Karpas-422 (cell line): ENCODE measurements at places on chromosomes 16 and 17. TPM values are rescaled to one million over a fixed set of nuclear protein-coding genes. Genes with fewer than 3 reads are reported as not detected.

The NPIPA2 gene
- not detected in 2 replicates for total RNA-seq

The SSTR5 gene
- total RNA-seq: not detected in 2 replicates

- DNase-seq: no peak
Observed at GRCh38 chr17:9380361-9380760, 195.3 kb downstream of the STX8 start.

DNA sequence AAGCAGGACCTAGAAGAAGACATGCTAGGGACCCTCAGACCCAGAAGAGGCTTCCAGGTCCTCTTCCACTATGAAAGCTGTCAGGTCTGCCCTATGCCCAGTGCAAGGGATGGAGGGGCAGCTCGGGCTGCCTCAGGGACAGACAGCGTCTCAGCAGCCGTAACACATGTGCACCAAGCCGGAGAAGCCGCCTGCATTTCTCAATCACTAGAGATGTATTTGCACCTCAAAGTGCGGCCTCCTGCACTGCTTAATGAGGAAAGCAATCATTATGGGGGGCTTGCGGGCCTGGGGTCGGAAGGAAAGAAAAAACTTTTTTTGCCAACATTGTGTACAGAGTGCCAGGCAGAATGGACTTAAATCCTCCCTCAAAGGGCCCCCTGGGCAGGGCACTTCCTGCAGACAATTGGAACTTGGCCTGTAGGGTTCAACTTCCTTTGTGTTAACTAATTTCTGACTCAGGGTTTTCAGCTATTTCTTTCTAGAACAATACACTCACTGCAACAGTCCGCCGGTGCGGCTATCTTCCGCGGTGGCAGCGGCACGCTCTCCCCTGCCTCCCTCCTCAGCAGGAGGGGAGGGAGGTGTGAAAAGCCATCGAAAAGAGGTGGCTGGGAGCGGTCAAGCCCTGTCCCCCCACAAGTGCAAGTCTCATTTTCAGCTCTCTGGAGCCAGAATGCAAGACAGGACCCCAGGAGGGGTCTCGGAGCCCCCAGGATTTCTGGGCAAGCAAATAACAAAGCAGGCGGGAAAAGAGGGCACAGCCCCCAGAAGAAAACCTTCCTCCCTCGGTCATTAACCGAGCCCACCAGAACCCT, 101.2 kb downstream of the ZNF423 start:
- DNase-seq: no peak

DNA sequence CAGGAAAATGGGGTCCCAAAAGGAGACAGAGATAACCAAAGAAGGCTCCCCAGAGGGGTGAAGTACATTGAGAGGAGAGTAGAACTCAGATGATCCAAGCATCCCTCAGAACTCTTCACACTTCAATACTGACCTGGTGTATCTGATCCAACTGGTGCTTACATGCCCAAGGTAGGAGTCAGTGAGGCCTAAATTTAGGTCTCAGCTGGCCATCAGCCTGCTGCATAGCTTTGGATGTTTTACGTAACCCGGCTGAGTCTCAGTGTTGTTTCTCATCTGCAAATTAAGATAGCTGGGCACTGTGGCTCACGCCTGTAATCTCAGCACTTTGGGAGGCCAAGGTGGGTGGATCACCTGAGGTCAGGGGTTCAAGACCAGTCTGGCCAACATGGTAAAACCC, 11.6 kb upstream of the GOSR2 start:
- no peak for DNase-seq

DNA sequence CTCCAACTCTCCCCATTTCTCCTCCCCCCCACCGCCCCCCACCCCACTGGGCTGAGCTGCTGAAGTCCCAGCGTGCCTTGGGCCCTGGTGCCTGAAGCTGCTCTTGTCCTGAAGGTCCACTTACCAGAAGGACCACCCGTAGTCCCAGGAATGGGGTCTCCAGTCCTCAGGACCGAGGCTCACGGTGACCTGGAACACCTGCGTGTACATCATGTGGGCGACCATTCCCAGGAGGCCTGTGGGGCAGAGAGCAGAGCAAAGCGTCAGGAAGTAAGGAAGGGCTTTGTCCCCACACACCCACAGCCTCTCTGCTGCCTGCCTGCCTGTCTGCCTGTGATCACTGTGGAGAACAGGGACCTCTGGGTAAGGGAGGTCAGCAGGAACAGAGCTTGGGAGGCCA, 218.7 kb downstream of the GSG1L start:
- DNase-seq: no peak

The MT1A gene
- not detected in 2 replicates for total RNA-seq

DNA sequence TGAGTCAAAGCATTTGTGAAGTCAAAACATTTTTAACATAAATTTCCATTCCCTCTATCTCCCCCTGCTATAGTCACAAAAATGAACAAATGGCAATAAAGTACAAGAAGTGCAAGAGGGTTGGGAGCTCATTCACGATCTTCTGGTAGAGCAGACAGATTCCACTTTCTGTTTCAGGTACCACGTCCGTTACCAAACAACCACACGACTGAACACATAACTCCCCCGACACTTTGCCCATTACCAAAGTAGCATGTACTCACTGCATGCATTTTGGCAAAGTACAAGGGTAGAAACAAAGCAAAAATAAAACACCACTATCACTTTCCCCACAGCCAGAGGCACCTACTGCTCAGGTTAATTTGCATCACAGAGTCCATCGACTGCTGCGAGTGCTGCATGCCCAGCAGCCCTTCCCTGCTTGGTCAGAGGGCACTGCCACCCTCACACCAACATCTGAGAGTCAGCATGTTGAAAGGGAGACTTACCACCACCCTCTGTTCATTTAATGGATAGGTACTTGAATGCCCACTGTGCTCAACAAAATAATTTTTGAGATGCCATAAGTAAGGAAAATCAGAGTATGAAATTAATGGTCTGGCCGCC, 150.3 kb upstream of the AXIN2 start:
- no peak for DNase-seq

- DNase-seq: no peak
Observed at GRCh38 chr17:82493226-82493781, 26.2 kb upstream of the FOXK2 start.

GRCh38 chr17:77209330-77209748, 68.6 kb downstream of the SEC14L1 start:
- no peak for DNase-seq

The CACNG3 gene
- total RNA-seq: not detected in 2 replicates

DNA sequence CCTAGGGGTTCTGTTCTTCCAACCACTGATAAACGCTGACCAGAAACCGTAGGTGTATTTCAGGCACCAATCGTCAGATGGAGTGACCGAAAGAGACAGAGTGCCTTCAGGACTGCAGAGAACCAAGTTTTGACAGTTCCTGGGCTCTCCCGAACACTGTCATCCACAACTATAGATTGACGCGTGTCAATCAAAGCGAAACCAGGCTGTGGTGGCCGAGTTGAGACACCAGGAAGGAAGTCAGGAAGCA, 11.9 kb upstream of the AURKB start:
- DNase-seq: no peak

- DNase-seq: no peak
Observed at GRCh38 chr16:58451945-58452401, 48.0 kb upstream of the NDRG4 start.

The ITGB3 gene
- total RNA-seq: 16.4 and 19.6 TPM in 2 replicates

The NEUROD2 gene
- not detected in 2 replicates for total RNA-seq

GRCh38 chr16:30535106-30535776, 583 bp upstream of the ZNF747 start:
- DNase-seq: no peak

The PRSS22 gene
- total RNA-seq: not detected in 2 replicates
